A549 treated with RU486 at 1 μM for 4 hours (cell line): ENCODE measurements at places on chromosomes 5 and 9. TPM values are rescaled to one million over a fixed set of nuclear protein-coding genes. Genes with fewer than 3 reads are reported as not detected.

The TIMD4 gene
- 0.76 to 1.8 TPM (median 1.3 TPM) in 5 replicates for total RNA-seq

The CDC20B gene
- 0.05 to 0.11 TPM (median 0.09 TPM) in 3 of 5 replicates, not detected in the others for total RNA-seq

The ATOSB gene
- total RNA-seq = 6.5 to 10.2 TPM (median 8.7 TPM) in 5 replicates

The SLC46A2 gene
- total RNA-seq = not detected in 5 replicates

The CCDC152 gene
- total RNA-seq = not detected in 5 replicates
